ENCODE measurements at places on chromosomes 5 and 9. TPM values are rescaled to one million over a fixed set of nuclear protein-coding genes. Genes with fewer than 3 reads are reported as not detected.

DCAF12 gene
- 42.4 TPM for total RNA-seq

DNA sequence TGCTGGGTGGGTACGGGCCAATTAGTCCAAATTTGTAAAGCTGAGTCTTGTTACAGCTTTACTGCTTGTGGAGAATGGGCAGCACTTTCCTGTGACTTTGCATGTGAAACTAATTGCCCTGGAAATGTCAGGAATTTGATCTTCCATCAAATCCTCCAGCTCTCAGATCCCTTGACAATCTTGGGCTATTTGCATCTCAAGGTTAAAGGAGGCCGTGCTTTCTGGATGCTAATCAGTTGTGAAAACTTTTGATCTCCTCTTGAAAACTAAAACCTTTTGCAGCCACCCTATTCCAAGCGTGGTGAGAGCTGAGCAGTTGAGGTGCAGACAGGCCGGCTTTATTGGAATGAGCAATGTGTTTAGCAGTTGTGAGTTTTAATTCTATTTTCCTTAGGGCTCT is 68.0 kb upstream of the CLINT1 start:
- no peak for DNase-seq

DNA sequence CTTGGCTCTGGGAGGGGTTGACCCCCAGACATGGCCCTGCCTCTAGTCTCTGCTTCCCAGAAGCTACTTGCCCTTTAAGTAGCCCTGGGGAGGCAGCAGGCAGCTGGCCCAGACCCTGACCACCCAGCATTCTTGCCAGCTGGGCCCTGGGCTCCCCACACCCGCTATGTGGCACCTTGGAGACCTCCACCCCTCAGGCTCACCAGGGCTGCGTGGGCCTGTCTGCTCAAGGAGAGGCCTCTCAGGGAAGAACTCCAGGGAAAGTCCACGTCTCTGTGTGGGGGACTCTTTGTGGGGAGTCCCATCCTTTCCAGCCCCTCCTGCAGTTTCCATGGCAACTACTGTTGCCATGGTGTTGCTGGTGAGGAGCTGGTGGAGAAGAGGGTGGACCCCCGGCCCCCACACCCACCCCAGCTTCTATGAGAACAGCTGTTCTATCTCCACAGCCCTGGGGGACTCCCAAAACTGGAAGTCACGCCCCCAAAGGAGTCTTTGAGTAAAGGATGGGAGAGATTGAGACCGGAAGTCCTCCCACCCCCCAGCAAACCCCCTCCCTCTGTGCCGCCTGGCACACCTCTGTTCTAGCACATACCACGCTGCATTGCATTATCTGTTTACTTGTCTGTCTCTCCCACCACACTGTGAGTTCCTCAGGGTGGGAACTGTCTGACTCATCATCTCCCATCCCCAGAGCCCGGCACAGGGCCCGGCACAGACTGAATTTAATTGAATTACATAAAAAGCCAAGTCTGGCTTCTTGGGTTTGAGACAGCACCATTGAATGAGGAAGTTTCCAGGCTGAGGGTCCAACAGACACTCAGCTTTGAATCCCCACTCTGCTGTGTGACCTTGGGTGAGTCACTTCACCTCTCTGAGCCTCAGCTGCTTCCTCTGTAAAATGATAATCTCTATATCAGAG is 12.6 kb downstream of the DNM1 start:
- no peak for DNase-seq

XRCC4 gene
- total RNA-seq: 7.4 TPM

GRCh38 chr5:154791535-154791934 is 36.4 kb downstream of the LARP1 start:
- no peak for DNase-seq

DNA sequence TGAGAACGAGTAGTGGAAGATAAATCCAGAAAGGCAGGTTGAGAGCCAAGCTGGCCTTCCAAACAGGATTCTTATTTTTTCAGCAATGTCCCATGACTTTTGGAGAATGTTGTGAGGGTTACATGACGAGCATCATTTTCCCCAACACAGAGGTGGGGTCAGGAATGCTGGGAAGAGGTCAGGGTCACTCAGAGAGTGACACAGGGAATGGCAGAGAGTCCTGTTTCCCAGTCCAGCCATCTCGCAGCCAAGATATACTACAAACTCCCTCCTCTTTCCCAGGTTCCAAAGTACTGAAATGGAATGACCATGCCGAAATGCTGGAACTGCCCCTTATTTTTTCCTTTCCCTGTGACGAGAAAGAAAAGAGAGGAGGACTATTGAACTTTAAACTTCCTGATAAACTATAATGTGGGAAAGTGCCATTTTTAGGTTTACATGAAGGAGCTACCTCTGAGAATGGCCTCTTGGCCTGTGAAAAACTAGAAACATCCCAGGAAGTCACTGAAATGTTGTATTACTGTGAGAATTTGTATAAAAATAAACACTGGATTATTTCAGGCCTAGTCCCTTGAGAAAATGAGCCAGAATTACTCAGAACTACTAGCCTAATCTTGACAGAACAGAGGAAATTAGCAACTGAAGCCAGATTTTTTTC is 420.4 kb downstream of the CETN3 start:
- DNase-seq: no peak

- no peak for DNase-seq
These were observed 2330.6 kb downstream of the MAT2B start for GRCh38 chr5:165836046-165836445.

DNA sequence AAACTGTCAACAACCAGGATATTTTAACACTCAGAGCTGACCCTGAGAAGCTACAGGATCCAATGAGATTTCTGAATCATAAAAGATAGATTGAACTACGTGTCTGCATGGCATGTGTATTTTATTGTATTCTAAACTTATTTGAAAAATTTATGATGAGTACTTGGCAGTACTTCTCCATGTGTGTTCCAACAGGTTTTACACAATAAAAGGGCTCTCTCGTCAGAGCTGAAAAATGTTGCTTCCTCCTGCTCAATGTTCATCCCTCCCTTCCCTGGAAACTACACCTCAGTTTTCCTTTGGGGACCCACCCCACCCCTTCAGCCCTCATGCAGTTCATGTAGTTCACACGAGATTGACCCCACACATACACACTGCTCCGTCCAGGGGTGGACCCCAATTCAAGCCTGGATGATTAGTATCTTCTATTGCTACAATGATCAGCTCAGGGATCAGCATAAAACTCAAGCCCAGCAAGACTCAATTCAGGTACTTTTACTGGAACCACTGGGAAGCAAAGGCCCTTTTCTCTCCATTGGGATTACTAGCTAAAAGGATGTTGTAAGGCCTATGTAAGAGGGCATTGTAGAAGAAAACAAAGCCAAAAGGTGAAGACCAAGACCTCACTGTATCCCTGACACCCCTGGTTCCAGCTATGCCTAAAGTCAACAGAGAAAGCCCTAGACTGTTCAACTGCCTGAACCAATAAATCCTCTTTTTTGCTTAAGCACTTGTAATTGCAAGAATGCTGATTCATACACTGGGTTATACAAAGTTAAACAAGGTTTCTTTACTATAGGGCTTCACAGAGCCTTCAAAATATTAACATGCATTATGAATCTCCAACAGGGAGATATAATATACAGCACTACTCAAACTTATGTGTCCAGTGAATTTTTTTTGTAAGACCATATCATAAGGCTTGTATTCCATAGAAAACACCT is 112.6 kb downstream of the SAXO1 start:
- no peak for DNase-seq

ZMYND19 gene
- total RNA-seq: 41.7 TPM

DNA sequence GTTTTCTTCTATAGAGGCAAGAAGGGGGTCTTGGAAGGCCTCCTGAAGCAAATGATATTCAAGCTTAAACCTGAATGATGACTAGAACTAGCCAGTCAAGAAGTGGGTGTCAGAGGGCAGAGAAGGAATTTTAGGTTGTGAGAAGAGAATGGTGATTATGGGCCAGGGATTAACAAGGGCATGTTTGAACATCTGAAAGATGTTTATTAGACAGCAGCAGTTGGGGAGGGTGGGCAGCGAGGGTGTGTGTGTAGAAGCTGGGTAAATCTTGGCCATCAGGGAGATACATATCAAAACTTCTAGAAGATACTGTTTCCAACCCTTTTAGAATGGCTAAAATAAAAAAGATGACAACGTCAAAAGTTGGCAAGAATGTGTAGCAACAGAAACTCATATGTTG is 54.5 kb downstream of the MAN2A1 start:
- no peak for DNase-seq

DNA sequence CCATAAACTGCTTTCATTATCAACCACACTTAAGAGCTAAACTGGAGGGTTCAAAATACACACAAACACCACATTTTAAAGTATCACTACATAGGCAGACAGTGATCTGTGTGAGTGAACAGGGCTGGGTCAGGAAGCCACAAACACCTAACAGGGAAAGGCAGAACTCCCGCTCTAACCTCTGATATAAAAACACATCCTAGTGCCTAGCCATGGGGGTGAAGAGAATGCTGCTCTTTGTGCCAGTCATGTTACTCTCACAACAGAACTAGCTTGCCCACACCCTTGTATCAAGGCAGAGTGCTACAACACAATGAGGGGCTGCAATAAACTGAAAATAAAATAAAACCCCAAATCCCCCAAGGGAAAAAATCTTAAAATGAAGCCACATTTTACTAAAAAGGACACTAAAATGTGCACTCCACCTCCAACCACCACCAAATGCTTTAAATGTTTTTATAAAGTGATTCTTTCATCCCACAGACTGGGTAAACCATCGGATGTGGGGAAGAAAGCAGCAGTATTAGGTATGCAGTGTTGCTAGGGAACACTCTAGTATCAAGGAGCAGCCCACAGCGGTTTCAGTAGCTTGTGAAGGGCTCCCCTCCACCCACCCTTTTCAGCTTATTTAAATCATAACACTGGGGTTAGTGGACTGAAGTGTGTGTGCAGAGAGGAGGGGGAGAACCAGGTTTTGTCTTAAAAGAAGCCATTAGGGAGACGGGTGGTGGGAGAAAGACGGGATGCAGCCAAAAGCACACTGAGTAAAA is 64.5 kb downstream of the TMEM161B start:
- no peak for DNase-seq

DNA sequence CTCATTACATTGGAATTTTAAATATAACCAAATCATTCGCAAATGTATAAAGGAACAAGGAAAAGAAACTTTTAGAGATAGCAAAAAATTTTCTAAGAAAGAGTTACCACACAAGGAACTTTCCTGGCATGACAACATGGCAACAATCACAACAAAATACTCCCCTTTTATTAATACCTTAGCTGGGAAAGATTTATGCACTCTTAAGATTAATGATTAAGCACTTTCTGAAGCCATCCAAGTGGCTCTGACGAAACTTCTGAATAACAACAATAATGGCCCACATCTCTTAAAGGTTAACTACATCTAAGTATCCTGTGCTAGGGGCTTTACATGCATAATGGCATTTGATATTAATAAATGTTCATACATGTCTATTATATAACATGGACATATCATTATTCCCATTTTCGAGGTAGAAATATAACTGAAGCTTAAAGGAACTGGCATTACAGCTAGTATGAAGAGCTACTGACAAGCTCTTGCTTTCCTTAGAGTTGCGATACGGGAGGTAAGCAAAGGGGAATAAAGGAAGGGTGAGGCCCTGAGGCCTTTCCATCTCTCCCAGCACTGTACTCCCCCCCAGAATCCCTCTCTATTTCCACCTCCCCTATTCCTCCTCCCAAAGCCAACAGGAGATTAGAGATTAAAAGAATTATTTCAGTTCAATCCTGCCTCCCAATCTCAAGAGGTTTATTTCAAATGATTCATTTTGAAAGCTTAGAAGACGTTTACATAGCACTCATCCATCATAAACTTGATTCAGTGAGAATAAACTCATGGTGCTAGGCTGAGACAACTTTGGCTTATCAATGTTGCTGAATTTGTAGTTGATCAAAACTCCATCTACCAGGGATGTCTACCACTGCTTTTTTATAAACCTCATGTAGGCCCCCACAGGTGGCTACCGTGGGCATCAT is 9.6 kb downstream of the MTMR12 start:
- no peak for DNase-seq

TNC gene
- total RNA-seq: 16.1 TPM

DNA sequence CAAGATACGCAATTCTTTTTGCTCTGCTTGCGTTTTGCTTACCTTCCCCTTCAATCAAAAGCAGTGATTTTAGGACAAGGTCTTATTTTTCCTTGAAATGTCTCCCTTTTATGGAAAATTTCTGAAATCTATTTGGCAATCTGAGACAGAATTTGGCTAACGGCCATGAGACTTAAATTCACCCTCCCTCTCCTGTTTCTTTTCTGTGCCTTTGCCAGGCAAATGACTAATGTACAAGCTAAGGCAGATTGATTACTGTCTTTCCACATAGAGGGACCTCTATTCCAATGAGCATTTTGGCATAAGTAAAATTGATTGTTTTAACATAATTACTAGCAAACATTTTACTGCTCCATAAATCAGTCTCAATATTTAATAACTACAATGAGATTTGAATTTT is 31.7 kb downstream of the FAM81B start:
- no peak for DNase-seq

Measured in type B pancreatic cell (in vitro differentiated cells).